ENCODE measurements at places on chromosomes 12 and 14.

DNA sequence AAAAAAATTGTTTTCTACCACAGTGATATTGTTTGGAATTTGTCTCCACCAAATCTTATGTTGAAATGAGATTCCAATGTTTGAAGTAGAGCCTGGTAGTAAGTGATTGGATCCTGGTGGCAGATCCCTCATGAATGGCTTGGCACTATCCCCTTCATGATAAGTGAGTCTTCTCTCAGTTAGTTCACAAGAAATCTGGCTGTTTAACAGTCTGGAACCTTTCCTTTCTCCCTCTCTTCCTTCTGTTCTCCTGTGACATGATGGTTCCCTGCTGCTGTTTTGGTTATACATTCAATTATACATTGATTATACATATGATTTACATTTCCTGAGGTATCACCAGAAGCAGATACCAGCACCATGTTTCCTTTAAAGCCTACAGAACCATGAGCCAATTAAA, 442.2 kb downstream of the SLC6A15 start:
- DNase-seq: no peak

DNA sequence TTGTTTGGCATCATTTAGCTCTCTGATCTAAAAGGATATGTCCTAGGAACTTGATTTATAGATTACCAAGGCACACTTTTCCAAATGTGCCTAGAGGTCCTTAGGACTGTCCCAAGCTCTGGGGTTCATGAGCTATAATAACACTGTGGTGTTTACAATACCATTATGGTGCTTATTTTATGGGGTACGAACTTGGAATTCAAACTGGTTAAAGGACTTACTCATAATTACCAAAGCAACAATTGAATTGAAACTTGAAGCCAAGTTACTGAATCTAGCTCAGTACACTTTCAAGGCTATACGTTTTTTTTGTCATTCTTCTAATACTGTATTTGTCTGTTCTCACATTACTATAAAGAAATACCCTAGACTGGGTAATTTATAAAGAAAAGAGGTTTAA, 9.6 kb upstream of the TEP1 start:
- no peak for DNase-seq

- DNase-seq: no peak
Measured at GRCh38 chr12:124686370-124687173, 119.2 kb upstream of the NCOR2 start.

DNA sequence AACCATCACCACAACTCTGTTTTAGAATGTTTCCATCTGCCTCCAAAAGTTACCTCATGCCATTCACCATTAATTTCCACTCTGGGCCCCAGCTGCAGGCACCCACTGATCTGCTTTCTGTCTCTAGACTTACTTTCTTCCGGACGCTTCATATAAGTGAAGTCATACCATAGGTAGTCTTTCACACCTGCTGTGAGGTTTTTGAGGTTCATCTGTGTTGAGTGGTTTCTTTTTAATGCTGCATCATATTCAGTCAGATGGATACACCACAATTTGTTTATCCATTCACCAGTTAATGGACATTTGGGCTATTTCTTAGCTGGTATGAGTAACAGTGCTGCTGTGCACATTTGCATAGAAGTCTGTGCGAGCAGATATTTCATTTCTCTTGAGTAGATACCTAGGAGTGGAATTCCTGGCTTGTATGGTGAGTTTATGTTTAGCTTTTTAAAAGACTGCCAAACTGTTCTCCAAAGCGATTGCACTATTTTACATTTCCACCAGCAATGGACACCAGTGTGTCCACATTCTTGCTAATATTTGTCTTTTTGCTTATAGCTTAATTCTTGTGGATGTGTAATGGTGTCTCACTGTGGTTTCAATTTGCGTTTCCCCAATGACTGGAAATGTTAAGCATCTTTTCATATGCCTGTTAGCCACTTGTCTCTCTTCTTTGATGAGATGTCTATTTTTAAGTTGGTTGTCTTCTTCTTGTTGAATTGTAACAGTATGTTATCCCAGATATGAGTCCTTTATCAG, 48.3 kb downstream of the ZFYVE21 start:
- no peak for DNase-seq

DNA sequence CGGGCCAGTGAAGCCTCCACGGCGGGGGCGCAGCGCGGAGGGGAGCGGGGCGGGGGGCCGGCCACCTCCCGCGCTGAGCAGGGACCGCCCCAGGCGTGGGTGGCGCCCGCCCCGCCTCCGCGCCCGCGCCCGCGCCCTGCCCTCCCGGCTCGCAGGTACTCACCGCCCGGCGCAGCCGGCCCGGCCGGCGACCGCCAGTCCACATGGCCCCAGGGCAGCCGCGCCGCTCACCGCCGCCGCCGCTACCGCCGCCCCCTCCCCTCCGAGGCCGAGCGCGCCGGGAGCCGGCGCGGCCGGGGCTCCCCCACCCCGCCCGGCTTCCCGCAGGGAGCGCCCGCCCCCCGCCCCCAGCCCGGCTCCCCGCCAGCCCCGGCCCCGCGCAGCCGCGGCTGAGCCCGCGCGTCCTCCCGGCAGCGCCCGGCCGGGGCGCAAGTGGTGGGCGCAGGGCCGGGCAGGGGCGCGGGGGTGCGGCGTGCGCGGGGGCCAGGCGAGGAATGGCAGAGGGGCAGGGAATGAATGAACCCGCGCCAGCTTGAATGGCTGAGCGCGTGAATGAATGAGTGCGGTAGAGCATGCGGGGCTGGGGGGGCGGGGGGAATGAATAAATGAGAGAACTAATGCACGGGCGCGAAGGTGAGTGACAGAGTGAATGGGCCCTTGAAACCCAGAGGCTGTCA, at the start of gene BEGAIN:
TSS of gene BEGAIN (minus strand) at position 332 of the 677 bp plus-strand sequence. CDS start at position 205, 127 bp downstream.
- DNase-seq: no peak

DNA sequence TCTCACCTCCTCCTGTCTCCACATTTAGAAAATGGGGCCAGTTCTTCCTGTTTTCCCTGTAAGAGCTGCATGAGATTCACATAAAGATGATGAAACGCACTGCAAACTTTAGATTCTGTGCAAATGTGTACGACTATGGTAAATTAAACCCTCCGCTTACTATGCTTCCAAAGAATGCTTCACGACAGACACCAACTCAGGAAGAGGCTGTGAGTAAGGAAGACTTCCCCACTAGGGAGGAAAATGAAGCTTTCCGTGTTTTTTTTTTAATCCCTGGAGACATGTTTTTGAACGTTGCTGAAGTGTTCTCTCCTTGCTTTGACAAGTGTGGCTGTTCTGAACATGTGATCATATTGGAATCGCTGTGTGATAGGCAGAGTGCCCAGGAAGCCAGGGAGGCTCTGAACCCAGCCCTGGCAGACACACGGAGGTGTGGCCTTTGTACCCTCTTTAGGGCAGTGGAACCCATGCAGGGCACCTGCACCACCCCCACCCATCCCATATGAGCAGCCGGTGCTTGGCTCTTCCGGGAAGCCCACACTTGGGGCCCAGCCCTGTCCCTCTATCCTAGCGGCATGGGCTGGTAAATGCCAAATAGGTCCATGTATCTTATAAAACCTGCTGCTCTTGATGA, 7.5 kb upstream of the SYNE3 start:
- peak; percentile 88 for DNase-seq

- DNase-seq: no peak
Measured at GRCh38 chr14:87809261-87809660, 183.7 kb downstream of the GALC start.

DNA sequence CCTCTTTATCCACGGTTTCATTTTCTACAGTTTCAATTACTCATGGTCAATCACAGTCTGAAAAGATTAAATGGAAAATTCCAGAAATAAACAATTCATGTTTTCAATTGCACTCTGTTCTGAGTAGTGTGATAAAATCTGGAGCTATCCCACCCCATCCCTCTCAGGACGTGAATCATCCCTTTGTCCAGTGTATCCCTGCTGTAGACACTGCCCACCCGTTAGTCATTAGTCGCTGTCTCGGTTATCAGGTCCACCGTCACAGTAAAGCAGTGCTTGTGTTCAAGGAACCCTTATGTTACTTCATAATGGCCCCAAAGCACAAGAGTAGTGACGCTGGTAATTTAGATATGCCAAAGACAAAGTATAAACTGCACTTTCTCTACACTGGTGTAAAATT, 141.0 kb upstream of the LMNTD1 start:
- DNase-seq: peak; percentile 75

DNA sequence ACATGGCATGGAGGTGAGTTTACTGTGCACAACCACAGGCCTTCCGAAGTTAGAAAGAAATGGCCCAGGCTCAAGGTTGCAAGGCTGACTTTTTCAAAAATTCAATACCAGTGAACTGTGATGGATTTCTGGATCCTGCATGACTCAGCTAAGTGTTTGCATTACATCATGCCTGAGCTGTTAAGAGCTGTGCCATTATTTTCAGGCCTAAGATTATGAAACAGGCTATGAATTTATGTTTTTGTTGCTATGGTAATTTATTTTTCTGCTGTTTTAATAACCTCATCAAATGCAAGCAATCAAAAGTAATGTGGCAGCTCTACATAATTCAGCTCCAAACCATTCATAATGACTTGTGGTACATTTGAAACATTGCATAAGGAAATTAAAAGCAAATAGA, 457.7 kb upstream of the TMEM132C start:
- peak; percentile 72 for DNase-seq

DNA sequence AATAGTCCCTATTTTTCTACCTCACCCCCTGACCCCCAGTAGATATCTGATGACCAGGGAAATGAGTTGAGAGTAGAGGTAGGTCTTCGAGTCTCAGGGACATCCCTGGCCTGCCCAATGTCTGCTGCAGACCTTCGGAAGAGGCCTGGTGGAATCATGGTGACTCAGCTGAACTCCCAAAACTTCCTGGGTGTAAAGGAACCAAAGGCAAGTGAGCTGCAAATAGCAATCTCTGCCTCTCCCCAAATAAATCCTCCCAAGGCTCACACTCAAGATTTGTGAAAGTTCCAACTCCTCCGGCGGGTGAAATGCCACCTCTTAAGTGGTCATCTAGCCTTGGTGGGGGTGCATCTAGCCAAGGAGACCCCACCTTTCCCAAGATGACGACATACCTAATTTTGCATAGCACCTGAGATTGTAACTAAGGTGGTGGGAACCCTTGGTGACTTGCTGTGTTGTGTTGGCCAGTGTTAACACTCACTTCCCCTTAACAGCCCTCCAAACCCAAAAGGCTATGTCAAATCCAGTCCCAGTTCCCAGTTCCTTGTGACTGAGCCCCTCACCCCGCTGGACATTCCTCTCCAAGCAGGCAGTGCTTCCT, 6.3 kb downstream of the ZFP36L1 start:
- peak; percentile 59 for DNase-seq

DNA sequence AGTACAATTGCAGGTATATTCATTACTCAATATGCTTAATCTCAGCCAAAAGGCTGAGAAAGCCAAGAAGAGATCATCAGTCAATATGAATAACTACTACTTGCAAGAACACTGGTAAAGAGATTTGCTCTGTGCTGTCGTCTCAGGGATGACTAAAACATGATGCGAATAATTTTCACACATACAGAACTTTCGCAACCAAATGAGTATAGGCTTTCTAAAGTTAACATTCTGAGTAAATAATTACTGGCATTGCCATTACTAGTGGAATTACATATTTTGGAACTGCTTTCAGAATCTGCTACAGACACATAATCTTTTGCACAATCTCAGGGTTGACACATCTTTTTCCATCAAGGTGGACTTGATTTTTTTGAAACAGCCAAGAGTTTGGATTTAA, 24.7 kb downstream of the NCKAP1L start:
- DNase-seq: peak; percentile 7

DNA sequence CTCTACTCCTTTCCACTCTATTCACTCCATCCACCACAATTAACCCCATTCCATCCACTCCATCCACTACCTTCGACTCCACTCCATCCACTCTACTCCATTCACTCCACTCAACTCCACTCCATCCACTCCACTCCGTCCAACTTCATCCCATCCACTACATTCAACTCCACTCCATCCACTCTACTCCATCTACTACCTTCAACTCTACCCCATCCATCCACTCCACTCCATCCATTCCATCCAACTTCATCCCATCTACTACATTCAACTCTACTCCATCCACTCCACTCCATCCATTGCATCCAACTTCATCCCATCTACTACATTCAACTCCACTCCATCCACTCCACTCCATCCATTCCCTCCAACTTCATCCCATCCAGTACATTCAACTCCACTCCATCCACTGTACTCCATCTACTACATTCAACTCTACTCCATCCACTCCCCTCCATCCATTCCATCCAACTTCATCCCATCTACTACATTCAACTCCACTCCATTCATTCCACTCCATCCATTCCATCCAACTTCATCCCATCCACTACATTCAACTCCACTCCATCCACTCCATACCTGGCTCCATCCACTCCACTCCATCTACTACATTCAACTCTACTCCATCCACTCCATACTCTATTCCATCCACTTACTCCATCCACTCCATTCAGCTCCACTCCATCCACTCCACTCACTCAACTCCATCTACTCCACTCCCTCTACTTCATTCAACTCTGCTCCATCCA, 16.4 kb downstream of the HNF1A start:
- DNase-seq: no peak

DNA sequence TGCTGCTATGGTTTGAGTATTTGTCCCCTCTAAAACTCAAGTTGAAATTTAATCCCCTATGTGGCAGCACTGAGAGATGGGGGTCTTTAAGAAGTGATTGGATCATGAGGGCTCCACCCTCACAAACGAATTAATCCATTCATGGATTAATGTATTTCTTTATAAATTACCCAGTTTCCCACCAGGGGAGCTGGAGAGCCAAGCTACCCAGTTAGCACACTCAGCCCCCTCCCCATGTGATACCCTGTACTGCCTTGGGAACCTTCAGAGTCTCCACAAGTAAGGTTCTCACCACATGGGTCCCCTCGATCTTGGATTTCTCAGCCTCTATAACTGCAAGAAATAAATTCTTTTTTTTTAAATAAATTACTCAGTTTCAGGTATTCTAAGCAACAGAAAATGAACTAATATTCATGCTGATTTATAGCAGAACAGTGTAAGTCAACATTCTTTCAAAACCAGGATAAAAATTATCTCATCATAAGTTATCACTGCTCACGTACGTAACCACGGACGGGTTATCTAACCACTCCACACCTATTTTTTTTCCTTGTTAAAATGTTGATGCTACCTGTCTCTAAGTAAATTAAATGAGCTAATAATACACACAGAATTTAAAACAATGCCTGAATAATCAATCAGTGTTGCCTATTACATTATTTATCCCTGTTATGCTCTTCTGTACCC, 3.6 kb downstream of the NAP1L1 start:
- DNase-seq: peak; percentile 20

DNA sequence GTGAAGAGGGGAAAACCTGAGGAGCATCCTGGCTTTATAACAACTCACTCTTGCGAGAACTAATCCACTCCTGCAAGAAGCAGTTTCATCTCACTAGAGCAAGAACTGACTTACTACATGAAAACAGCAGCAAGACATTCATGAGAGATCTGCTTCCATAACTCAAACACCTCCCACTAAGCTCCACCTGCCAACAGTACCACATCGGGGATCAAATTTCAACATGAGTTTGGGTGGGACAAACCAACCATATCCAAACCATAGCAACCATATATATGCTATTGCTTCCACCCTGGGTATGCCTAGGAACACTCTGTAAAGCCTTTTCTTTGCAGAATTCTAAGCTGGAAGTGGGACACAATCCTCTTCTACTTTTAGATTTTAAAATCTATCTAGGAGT, 13.9 kb upstream of the AVPR1A start:
- DNase-seq: no peak

GRCh38 chr12:109069307-109070271, 17.2 kb downstream of the USP30 start:
- DNase-seq: no peak

Measured in choroid plexus epithelial cell (primary cell).